Dorsolateral prefrontal cortex (tissue), 122 donors: ENCODE measurements at places on chromosomes 11 and 22. TPM values are rescaled to one million over a fixed set of nuclear protein-coding genes. Genes with fewer than 3 reads are reported as not detected.
A peak's percentile ranks its signal among the peaks of the same experiment; 100 is the strongest.

FIBIN gene
- 11.2 TPM for total RNA-seq

OR2AT4 gene
- not detected for total RNA-seq

MUC5AC gene
- not detected for total RNA-seq

RASSF10 gene
- total RNA-seq = 0.68 TPM

C22orf42 gene
- total RNA-seq = not detected

CBLIF gene
- not detected for total RNA-seq

HMOX1 gene
- 5.1 TPM for total RNA-seq

GPR83 gene
- 7.0 TPM for total RNA-seq

- DNase-seq = no peak
These were observed 8.6 kb upstream of the APOBEC3B start for GRCh38 chr22:38973289-38974169.

DNA sequence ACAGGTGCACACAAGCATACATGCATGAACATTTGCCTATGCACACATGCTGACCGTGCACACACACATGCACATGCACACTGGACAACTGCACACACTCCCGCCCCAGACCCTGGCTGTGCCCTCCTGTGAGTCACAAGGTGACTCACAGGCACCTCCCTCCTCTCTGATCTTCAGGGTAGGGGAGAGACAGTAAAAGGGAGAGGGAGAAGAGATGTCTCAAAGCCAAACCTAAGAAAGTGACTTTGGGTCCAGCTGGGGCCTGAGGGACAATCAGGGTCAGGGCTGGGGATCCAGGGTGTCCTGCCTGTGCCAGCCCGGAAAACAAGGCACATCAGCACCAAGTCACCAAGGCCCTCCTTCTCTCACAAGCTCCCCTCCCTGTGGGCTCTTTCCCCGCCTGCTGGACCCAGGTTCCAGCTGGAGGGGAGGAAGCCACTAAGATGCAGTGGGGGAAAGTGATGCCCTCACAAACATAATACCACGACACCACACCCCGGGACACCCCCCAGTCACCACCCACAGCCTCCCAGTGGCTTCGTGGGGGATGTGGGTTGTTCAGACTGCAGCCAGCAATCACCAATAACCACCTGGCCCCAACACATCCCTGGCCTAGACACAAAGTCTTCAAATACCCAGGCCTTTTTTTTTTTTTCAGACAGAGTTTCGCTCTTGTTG, 39.3 kb downstream of the PDGFB start:
- DNase-seq = no peak

- no peak for DNase-seq
These were observed 65.4 kb downstream of the GAB2 start for GRCh38 chr11:78351979-78352841.

- no peak for DNase-seq
These were observed 53.9 kb upstream of the HEPHL1 start for GRCh38 chr11:93967258-93967657.

DNA sequence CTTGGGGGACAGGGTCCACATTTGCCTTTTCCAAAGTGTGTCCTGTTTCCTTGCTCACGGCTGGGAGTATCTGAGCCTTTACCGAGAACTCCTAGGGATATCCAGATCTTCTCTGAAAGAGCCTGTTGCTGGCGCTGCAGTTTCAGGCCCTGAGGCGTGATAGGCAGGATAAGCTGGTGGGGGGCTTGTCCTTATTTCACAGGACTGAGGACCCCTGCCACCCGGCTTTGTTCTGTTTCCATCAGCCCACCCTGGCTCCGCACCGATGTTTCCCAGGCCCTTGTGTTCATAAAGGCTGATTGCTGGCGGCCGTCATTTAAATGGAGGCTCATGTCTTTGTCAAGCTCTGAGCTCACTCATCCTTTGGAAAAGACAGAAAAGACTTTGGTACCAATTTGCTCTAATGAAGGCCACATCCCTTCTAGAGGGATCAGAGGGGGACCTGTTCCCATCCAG, 9.4 kb upstream of the NPTXR start:
- no peak for DNase-seq

DNA sequence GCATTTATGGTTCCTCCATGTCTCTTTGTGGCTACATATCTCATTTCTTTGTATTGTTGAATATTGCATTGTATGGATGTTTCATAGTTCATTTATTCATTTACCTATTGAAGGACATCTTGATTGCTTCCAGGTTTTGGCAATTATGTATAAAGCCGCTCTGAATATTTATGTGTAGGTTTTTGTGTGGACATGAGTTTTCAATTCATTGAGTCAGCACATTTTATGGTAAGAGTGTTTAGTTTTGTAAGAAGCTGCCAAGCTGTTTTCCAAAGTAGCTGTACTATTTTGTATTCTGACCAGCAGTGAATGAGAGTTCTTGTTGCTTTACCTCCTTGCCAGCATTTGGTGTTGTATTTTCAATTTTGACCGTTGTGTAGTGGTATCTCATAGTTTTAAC, 39.2 kb downstream of the KDM2A start:
- no peak for DNase-seq

- peak; percentile 12 for DNase-seq
These were observed 38.3 kb downstream of the PDGFB start for GRCh38 chr22:39206491-39206890.

DNA sequence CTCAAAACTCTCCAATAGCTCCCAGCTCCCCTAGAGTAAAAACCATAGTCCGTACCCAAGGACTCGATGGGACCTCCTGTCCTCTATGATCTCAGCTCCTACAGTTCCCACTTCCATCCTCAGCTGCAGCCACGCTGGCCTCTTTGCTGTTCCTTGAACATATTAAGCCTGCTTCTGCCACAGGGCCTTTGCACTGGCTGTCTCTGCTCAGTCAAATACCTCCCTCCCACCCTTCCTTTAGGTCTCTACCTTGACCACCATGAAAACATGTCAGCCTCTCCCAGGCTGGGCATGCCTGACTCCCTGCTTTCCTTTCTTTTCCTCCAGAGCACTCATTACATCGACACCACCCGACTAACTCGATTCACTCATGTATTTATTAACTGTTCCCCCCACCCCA, 24.5 kb downstream of the TMEM184B start:
- no peak for DNase-seq

DNA sequence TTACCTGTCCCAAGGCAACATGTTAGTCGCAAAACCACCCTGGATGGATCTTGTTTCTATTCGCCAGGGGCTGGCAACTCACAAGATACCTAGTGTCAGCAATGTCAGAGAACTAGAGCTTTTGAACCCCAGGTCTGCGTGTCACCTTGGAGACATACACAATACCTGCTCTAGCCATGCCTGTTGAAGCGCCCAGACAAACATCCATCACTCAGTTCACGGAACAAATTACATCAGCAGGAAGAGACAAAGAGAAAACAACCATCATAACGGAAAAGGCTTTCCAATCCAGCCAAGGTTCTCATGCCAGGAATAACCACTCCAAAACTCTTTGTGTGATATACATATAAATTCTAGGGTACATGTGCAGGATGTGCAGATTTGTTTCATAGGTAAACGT, 2.2 kb downstream of the CD59 start:
- DNase-seq = no peak

DNA sequence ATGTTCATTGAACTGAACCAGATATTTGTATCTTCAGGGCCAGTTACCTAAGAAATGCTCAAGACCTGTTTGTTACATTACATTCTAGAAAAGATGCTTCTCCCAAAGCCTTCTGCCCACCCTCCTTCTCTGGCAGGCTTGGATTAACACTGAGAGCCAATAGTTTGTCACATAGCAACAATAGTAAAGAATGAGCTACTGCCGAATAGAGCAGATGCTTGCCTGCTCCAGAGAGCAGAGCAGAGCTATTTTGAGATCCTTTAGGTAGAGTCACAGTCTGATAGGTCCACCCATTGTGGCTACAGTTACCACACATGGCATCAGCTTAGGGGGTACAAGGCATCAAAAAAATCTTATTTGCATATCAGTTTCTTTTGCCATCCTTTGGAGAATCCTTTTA, 13.5 kb upstream of the EP300 start:
- DNase-seq = no peak

- DNase-seq = peak; percentile 78
These were observed 141.4 kb upstream of the E2F8 start for GRCh38 chr11:19382131-19382611.

DNA sequence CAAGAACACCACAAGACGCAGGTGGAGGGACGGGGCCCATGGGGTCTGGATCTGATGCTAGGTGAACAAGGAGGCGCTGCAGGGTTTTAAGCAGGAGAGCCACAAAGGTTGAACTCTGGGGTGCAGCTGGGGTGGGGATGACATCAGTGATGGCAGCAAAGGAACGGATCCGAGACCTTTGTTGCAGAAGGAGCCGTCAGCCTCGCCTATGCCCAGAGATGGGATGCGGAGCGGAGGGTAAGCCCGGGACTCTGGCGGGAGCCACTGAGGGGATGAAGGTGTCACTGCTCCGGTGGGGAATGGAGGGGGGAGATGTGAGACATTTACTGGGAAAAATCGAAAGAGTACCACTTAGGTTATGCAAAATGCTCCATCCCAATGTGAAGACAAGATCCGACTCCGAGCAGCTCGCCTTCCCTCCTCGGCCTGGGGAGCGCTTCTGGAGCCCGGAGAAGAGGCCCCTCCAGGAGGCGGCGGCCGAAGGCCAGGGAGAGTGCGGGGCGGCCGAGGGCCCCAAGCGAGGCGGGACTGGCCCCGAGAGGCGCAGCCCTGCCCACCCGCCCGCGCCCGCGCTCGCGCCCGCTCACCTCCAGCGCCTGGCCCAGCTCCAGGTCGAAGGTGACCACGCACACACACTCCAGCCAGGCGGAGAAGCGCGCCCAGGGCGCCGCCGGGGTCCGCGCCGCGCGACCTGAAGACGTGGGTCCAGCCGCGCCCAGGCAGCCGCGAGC, 422 bp downstream of the DENND6B start:
- no peak for DNase-seq

DNA sequence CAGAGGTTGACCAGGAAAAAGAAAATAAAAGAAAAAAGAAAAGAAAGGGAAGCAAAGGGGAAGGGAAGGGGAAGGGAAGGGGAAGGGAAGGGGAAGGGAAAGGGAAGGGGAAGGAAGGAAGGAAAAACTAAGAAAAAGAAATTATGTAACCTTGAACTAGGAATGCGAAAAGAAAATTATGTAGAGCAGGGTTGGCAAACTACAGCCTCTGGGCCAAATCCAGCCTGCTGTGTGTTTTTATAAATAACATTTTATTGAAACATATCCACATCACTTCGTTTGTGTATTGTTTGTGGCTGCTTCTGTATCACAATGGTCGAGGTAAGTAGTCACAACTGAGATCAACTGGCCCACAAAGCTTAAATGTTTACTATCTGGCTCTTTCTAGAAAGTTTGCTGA, 56.7 kb downstream of the CLPB start:
- DNase-seq = no peak

DNA sequence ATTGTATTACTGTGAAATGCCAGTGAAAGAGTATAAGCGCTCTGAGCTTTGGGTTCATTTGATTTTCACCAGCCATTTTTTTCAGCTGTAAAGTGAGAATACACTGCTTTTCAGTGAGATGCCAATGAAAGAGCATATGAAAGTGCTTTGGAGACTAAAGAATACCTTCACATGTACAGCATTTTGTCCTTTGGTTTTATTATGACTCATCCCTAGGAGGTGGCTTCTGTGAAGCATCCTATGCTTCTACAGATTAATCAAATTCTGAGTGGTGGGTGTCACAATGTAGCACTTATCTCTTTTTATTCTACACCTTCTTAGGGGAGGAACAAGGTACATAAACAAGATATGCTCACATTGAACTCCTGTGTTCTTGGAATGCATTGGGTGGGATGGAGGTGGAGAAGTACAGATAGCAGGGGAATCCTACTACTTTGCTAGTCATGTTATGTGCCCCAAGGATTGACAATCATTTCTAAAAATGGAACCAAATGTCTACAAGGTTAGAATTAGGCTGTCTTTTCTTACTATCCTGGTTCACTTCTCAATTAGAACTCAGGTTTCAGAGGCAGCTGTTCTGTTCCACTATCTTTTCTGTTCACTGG, 18.7 kb downstream of the TRIM44 start:
- DNase-seq = no peak

DNA sequence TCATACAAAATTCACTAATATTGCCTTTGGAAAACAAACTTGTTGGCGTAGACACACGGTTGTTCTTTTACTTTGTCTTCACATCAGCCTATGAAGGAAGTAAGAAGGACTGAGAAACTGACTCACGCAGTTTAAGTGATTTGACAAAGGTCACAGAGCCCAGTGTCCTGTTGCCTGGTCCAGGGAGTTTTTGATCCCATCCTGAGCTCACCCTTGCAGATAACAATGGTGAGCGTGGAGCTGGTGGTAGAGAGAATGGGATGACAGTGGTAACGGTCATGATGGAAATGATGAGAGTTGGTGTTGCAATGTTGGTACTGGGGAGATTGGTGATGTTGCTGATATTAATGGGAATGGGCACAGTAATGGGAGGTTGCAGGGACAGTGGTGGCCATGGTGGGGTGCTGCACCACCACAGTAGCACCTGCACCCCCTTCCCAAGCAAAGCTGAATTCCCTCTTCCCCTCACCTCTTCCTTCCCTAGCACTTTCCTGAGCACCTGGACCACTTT, 22.0 kb downstream of the CREB3L1 start:
- no peak for DNase-seq

DNA sequence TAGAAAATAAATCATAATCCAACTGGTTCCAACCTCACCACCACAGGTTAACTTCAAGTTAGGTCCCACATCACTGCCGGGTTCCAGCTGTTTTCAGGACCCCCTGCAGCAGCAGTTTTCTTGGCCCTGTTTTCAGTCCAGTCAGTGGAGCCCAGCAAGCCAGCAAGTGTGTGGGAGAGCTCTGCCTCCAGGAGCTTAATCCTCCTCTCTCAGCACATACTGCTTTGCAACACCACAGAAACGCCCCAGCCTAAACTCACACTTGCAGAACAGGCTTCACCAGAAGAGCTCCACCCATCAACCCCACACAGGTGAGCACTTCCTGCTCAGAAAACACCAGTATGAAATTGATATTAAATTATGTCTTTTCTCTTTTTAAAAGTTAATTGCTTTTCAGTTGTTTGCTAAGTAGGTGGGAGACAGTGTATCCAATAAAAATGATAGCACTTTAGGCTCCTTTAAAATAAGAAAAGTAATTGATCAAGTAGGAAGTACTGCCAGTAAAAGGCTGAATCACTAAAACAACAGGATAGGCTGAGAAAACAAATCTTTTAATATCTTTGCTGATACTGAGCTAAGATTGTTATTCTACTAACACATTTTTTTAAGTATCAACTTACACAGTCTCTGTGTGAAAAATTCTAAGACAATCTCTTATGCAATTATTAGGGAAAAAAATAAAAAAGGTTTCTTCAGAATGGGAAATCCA, 81.5 kb upstream of the TP53AIP1 start:
- peak; percentile 52 for DNase-seq

DNA sequence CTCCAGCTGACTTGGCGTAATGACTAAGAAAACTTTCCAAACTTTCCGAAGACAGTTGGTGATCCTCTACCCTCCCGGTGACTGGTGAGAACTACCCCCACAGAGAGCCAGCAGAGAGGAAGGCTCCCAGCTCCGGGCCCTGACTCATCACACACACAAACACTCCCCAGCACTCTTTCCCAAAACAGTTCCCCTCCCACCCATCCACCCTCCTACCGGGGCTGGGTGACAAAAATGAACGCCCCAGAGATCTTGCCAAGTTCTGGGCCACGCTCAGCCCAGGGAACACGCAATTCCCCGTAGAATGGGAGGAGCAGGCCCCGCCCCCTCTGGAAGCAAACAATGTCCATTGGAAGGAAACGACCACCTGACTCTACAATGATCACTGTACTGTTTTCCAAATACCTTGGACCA, 21.3 kb upstream of the JAM3 start:
- peak; percentile 71 for DNase-seq
